ENCODE measurements at places on chromosomes 12 and 14.

DNA sequence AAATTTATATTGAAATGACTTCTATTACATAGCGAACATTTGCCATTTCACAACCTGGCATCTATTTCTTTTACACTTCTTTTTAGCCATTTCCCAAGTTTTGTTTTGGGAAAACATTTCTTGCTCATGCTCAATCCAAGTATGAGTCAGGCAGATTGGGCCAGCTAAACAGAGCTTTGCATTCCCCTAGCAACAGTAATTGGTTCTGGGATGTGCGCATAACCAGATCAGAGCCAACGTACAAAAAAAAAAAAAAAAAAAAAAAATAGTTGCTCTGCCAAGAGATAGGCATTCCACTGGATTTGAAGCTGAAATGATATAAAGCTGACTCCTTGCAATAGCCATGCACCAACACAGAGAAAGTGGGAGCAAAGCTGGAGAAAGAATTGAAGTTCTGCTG lies 37.5 kb downstream of the PLCZ1 start:
- DNase-seq: no peak

GRCh38 chr12:82458101-82458500 lies 99.8 kb downstream of the METTL25 start:
- DNase-seq: no peak

DNA sequence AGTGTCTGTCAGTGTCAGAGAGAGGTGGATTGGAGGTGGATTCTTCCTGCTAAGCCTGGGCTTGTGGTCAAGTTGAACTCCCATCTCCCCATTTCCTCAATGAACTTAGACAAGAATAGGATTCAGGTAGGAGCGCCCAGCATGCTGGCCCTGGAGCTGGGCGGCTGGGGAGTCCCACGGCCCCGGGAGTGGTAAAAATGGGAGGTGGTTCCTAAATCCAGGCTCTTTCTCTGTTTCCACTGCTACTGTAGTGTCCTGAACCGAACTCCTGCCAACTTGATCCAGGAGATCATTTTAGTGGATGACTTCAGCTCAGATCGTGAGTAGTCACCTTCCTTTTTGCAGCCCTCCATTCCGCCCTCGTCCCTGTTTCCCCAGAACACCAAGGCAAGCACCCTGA lies 65.1 kb downstream of the GALNT16 start:
- no peak for DNase-seq

- DNase-seq: no peak
Measured at GRCh38 chr12:34287437-34287836, 265.1 kb downstream of the ALG10 start.

GRCh38 chr12:41514907-41515306 lies 326.8 kb downstream of the PDZRN4 start:
- no peak for DNase-seq

DNA sequence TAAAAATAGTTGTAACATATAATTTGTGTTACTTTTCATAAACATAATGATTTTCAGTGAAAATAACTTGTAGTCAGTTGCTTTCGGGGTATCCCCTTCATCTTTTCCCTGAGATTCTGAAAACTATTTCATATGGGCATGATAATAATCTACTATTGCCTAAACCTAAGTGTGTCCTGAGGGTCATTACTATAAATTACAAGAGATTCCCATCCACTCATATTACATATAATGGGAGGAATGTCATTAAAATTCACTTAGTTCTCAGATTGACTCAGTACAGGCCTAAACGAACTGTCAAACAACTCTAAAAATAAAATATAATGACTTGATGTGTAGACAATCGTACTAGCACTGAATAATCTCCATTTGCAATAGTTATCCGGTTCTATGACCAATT lies 72.7 kb downstream of the PTPRR start:
- DNase-seq: no peak

GRCh38 chr12:70920251-70920851 lies at the start of gene PTPRR:
Gene PTPRR (minus strand): TSS chr12:70920738. CDS start chr12:70920390, 348 bp downstream.
- no peak for DNase-seq

DNA sequence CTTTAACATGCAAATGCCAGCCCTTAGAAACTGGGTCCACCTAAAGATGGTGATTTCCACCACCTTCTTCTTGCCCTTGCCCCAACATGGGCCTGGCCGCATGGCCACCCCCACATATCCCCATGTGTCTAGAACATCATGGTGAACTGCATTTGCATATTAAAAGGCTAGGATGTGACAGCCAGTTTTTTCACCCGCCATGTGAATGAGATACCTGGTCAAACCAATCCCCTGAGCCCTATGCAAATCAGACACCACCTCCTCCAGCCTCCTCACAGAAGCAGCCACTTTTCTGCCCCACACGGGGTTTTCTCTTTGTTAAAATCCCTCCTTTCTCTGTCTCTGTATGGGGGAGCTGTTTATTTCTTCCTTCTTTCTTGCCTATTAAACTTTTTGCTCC lies 1322.5 kb downstream of the FSCB start:
- DNase-seq: no peak

DNA sequence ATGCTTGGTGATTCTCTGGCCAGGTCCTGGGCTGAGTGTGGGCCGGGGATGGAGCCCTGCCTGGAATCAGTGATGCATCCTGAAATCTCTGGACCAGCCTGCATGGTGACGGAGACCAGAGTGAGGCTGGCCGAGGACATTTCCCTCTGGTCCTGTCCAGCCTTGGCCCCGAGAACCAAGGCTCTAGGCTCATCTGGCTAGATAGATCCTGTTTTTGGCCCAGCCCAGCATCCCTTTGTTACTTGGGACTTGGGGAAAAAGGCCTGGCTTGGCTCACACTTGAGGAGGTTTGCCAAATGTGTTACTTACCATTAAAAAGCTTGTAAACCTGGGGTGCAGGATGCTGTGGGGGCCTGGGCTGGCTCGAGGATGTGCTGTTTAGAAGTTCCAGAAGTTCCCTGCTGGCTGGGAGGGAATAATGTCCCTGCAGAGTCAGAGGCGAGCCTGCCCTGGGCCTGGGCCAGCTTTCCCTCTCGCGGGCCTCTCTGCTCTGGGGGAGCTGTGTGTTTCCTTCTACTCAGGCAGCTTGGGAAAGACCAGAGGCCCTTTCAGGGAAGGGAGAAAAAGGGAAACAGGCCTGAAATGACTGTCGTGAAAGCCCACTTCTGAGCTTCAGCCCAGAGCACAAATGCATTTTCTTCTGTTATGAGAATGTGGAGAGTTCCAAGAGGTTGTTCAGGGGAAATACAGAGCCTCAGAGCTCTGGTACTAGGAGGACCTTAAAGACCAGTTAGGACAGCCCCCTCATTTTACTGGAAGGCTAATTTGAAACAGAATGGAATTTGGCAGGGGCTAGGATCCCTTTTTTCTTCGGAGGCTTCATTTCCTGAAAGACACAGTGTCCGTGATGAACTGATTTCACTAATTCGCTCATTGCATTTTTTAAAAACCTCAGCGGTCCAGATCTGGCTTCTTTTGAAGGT lies 47.2 kb upstream of the CTDSP2 start:
- no peak for DNase-seq

Data from SIG-M5 (cell line).